HTR-8/SVneo (cell line): ENCODE measurements at places on chromosomes 13 and 19.

GRCh38 chr19:43760941-43761340 is 6.2 kb upstream of the SMG9 start:
- no peak for DNase-seq

GRCh38 chr19:9782338-9782737 is 13.8 kb upstream of the ZNF846 start:
- DNase-seq: no peak

DNA sequence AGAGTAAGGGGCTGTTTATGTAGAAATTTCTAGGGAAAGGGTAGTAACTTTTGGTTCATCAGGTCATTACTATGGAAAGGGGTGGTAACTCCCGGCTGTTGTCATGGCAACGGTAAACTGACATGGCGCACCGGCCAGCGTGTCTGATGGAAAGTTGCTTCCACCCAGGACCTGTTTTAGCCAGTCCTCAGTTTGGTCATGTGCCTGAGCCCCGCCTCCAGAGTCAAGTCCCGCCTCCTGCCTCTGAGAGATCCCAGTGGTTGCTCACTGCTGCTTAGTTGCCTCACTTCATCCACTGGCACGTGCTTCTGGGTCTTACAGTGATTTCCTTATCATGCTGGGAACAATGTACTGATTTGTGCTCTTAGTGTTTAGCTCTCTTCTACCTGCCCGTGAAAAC is 455.2 kb upstream of the ZNF507 start:
- no peak for DNase-seq

DNA sequence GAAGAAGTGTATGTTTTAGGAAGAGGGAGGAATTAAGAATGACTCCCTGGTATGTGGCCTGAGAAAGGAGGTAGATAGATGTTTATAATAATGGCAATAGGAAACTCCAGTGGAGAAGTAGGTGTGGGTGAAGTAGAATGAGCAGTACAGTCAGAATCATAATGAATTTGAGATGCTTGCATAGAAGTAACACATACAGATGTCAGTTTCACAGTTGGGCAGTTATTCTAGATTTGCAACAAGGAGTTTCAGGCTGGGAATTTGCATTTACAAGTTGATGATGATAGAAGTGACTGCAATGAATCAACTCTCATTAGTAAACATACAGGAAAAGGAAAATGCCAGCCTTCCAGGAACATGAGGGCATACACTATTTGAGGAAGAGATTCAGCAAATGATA is 149.0 kb downstream of the SLITRK1 start:
- DNase-seq: no peak

- DNase-seq: no peak
Observed at GRCh38 chr19:18385675-18386542, at the start of gene GDF15. TSS of gene GDF15 (plus strand) at chr19:18386158. CDS start at chr19:18386190, 32 bp downstream.

DNA sequence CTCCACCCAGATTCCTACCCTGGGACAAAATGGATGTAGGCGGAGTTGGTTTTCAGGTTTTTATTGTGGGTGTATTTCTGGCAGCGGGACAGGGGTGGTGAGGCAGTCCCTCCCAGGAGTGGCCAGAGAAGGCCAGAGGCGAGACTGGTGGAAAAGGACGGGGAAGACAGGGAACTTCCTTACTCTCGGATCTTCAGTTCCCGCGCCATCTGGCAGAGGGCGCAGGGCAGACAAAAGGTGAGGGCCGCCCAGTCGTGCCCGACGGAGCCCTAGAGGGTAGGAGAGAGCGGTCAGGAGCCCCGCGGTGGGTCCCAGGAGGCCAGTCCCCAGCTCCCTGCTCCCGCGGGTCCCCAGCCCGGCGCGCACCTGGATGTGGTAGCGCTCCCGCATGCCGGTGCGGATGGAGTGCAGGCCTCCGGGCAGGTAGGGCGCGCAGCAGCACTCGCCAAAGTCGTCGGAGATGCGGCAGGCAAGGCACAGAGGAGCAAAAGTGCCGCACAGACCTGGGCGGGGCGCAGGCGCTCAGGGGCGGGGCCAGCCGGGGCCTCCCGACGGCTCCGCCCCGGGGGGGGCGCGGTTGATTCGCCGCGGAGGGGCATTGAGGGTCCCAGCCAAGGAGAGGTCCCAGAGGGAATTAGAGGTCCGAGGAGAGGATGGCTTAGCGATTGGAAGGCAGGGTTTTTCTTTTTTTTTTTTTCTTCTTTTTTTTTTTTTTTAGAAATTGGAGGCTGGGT is 3.0 kb downstream of the CNFN start:
- DNase-seq: peak; percentile 82

DNA sequence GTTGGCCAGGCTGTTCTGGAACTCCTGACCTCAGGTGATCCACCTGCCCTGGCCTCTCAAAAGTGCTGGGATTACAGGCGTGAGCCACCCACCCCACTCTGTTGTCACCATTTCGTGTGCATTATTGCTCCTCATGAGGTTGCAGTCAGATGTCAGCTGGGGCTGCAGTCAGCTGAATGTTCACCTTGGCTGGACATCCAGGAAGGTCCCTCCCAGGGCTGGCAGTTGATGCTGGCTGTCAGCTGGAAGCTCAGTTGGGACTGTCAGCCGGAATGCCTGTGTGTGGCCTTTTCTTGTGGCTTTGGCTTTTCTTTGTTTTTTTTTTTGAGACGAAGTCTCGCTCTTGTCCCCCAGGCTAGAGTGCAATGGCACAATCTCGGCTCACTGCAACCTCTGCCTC is 6.6 kb downstream of the MEGF8 start:
- DNase-seq: no peak

DNA sequence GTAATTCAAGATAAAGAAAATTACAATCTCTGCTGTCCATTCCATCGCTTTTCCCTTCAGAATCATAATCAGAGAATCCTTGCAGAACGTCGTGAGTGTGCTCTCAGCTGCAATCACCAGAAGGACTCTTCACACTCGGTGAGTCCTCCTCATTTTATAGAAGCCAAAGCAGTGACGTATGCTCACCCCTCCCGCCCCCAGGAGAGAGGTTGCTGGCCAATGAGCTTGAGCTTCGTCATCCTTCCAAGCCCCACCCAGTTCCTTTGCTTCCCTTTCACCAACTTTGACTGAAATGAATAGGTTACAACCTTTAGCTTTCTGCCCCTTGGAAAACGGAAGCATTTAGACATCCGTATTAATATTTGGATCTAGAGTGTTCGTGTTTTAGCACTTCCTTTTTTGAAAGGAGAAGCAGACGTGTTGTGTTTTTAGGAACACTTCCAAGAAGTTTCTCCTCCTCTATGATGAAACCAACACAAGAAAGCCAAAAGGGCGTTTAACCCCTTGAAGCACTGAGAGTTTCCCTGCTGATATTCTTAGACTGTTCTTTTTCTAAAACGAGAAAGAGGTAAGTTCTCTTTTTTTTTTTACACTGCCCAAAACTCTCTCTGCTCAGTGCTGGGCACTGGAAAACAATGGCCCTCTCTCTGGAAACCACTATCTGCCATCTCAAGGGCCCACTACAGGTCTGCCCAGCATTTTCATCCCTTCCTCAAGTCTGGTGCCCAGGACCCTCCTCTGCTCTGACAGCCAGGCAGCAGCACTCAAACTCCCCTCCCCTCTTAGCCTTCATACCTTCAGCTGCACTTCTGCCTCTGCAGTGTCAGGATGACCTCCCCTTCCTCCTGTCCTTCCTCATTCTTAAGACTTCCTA is 44.3 kb upstream of the CEACAM21 start:
- DNase-seq: peak; percentile 13

DNA sequence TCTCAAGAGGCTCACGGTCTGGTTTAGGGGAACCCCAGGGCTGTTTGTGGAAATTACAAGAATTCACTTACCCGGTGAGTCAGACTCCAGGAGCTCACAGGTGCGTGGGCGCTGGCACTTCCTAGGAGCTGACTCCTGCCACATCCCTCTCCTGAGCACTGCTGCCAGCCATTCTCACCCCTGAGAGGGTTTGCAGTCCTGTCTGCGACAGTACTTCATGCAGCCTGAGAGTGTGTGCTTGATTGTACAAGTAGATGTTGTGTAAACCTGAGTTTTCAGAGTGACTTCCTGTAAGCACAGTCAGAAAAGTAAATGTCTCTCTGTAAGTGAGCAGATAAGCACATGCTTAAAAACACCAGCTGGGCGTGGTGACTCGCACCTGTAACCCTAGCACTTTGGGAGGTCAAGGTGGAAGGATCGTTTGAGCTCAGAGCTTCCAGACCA is 8.1 kb downstream of the MRPL4 start:
- no peak for DNase-seq

GRCh38 chr13:73336773-73337172 is 278.0 kb downstream of the KLF5 start:
- no peak for DNase-seq

DNA sequence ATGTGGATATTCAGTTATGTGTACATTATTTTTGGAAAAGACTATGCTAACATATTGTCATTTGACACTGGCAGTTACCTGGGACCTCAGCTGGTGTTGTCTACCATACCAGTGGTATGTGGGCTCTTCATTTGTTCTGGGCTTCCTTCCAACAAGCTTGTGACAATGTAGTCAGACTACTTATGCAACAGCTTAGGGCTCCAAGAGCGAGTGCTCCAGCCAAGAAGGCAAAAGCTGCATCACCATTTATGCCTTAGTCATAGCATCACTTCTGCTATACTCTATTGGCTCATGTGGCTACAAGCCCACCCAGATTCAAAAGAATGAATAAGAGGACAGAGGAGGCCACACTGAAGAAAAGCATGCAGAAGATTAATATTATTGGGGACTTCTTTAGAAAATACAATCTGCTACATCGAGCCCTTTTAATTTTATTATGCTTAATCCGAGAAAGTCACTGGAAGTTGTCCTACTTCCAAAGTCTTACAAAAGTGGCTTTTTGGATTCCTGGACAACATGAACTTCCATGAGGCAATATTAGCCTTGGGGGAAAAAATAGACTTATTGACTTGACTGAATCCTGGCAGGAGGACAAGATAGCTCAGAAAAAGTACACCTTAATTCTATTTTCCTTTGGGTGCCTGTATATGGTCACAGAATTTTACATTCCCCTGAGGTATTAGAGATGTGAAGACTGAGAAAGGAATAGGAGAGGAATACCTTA is 529.4 kb upstream of the HTR2A start:
- DNase-seq: no peak

DNA sequence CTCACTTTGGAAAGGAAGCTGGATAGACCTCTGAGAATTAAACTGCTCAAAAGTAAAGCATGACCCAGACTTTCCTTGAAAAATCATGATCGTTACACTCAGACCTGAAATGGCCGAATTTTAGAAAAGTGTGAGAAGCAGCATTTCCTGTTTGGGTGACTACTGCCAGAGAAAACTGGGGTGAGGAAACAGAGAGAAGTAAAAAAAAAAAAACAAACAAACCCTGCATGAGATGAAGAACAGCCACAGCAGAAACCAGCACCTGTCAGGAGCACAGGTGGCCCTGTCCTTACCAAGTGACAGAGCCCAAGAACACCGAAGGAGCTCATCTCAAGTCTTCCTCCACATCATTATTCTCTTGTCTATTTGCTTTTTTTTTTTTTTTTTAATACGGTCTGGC is 12.0 kb upstream of the ADPRHL1 start:
- no peak for DNase-seq

- DNase-seq: no peak
Observed at GRCh38 chr13:48188131-48188530, 44.9 kb upstream of the ITM2B start.

GRCh38 chr19:3914199-3914598 is 18.7 kb upstream of the NMRK2 start:
- DNase-seq: no peak

DNA sequence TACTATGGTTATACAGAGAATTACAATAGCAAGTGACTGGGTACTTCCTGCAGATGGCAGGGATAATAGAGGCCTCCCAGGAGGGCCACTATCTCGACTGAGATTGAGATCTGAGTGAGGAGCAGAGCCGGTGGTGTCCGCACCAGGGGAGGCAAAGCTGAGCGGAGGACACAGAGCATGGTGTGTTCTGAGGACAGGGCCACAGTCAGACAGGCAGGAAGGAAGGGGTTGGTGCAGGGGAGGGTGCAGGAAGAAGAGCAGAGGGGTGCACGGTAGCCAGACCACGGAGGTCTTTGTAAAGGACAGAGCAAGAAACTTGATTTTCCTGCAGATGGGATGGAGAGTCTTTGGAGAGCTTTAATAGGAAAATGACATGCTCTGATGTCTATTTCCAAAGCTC is 152.4 kb downstream of the SHISA2 start:
- no peak for DNase-seq

DNA sequence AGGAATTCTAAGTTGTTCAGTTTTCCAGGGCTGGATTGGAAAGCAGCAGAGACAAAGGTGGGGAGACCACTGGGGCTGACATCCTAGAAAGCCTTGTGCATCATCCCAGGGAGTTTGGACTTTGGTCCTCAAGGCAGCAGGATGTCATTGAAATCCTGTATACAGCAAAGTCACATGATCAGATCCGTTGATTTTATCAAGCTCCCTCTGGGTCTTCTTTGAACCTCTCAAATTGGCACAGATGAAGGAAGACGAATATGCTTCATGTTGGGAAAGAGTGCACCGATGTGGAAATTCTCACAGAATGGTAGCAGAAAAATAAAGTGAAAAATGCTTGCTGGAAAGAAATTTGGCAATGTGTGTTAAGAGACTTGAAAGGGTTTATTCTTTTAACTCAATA is 149.8 kb upstream of the TMTC4 start:
- no peak for DNase-seq

- no peak for DNase-seq
Observed at GRCh38 chr13:109105899-109106298, 476.5 kb downstream of the MYO16 start.

DNA sequence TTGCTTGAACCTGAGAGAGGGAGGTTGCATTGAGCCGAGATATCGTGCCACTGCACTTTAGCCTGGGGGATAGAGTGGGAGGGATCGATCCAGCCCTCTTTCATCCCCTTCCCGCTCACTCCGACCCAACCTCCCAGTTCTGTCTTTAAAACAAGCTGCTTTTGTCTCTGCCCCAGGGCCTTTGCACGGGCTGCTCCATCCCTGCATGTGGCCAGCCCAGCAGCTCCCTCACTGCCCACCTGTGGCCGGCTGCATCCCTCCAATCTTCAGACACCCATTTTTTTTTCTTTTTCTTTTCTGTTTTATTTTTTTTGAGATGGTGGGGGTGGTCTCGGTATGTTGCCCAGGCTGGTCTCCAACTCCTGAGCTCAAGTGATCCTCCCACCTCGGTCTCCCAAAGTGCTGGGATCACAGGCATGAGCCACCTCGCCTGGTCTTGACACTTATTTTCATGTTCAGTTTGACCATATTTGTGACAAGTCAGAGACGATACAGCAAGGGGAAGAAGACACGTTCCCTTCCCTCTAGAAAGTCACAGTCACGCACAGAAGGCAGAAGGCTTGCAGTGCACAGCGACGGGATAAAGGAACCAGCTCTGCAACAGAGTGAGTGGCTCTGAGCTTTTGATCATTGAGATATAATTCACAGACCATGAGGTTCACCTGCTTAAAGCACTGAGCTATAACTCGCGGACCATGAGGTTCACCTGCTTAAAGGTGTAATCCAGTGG is 31.8 kb downstream of the EFNA2 start:
- no peak for DNase-seq

DNA sequence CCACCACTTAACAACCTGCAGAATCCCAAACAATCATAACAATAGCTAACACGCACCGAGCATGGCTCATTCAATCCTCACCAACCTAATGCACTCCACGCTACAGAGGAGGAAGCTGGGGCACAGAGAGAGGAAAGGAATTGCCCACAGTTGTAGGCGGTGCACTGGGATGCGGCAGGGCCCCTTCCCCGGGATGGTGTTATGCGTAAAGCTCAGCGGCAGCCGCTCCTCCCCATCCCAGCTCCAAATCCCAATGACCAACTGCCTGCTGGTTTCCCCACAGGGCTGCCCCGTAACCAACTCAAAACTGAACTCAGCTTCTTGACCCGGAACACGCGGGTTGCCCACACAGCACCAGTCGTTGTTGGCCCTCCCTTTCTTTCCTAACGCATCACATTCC is 42.2 kb downstream of the SERP2 start:
- DNase-seq: no peak

- no peak for DNase-seq
Observed at GRCh38 chr13:23805122-23805521, 84.1 kb downstream of the MIPEP start.

- DNase-seq: no peak
Observed at GRCh38 chr13:95671597-95671996, 5.3 kb upstream of the DNAJC3 start.
